ENCODE measurements at places on chromosomes 11 and 22.

DNA sequence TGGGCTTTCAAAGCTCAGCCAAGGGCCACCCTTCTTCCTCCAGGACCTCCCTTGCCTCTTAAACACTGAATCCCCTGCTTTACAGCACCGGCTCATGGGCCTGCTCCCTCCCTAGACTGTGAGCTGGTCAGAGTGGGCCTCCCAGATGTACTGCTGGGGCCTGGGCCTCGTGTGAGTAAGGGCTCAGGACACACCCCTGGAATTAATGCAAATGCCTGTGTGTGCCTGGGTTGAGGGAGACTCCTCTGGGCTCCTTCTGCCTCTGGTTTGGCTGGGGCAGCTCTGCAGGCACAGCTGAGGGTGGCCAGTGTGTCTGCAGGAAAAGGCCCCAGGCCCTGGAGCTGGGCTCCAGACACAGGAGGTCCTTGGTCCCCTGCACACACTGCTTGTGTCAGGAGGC lies 24.2 kb downstream of the ALX4 start:
- DNase-seq, result no peak

GRCh38 chr11:86888164-86889000 lies 66.8 kb downstream of the FZD4 start:
- no peak for DNase-seq

DNA sequence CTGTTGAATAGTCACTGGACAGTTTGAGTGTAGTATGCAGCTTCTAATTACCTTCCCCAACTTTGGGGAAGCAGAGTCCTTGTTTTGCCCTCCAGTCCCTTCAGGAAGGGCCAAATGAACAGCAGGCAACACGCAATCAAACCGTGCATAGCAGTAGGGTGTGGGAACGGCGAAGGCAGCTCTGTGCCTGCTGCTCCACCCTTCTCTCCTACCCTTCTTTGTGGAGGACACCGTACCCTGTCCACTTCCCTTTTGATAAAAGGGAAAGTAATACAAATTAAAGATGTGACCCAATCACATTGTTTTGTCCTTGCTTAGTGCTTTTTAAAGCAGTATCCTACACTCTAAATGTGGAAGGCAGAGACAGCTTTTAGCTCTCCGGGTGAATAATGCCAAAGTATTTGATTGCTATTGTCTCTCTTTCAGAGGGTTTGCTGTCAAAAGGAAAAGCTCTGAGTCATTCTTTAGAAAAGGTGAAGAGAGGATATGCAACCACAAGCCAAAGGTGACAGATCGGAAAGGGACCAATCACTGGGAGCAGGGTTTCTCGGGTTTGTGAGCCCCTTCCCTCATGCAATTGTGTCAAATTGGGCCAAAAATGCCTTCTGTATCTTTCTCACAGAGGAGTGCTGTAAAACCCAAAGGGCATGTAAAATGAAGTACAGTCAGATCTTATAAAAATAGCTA lies 407.3 kb upstream of the CCDC90B start:
- no peak for DNase-seq

DNA sequence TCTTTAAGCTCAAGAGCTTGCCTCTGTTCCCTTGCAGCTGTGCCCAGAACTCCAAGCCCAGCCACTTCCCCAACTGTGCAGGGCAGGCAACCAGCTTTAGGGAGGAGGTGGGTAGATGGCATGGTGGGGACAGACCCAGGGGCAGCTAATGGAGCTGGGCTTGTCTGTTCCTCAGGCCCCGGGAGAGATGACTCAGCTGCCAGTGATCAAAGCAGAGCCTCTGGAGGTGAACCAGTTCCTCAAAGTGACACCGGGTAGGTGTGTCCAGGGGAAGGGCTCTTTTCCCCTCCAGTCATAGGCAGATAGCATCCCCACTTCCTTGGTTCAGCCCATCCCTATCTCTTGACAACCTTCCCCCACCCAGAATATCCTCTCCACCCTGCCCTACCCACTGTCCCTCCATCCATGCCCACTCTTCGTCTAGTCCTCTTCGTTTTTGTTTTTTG lies 32.4 kb downstream of the CREB3L1 start:
- no peak for DNase-seq

DNA sequence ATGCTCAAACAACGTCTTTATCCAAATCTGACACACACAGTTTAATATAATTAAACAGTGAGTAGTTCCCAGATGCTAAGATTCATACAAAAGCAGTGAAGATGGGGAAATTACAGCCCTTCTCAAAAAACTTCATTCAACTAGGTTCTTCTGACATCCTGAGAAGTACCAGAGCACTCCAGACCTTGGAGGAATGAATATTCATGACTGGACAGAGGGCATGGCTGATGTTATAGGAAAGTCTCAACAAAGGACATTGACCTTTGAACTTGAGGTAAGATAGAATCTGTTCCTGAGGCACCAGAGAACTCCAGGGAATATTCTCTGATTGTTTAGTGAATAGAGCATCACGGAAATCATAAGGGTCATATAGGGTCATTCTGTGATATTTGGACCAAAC lies 106.4 kb upstream of the SLC5A12 start:
- no peak for DNase-seq

- peak; percentile 55 for DNase-seq
Measured at GRCh38 chr22:21632237-21632895, at the start of gene CCDC116. Gene CCDC116, plus strand, starts transcription at chr22:21632760. Its CDS starts 422 bp downstream, at chr22:21633182.

DNA sequence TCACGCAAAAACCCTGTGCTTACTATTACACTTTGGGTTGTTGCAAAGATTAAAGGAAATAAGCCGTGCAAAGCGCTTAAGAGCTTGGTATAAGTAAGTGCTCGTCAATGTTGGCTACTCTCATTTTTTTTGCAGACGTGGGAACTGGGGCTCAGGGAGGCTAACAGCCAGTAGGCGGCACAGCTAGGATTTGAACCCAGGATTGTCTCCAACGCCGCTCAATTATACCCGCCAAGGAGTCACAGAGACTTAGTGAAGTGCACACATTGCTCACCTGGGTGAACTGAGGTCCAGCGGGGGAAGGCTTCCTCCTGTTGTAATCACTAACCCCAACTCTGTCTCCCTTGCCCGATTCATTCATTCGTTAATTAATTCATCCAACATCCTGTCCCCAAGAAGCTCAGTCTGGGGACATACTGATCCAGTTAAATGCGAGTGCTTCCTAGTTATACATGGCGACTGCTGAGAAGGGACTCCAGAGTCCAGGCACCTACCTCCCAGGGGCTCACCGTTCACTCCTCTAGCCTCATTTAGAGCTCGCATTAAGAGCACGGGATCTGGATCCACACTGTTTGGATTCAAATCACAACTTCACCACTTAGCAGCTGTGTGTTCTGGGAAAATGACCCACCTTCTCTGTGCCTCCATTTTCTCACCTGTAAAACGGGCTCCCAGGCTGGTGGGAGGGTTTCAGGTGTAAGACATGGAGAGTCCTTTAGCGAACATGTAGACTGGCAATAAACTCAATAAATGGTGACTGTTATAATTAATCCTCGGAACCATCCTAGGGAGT lies 838 bp upstream of the MTFP1 start:
- DNase-seq, result no peak

- no peak for DNase-seq
Measured at GRCh38 chr11:19910931-19911330, 198.3 kb downstream of the NAV2 start.

- no peak for DNase-seq
Measured at GRCh38 chr22:18070556-18071306, 7.1 kb upstream of the PEX26 start.

GRCh38 chr22:19721330-19722177 lies 1.8 kb upstream of the GP1BB start:
- no peak for DNase-seq

GRCh38 chr11:19466314-19466713 lies 225.6 kb upstream of the E2F8 start:
- DNase-seq, result no peak

GRCh38 chr11:126628790-126629621 lies 273.5 kb downstream of the ST3GAL4 start:
- no peak for DNase-seq

DNA sequence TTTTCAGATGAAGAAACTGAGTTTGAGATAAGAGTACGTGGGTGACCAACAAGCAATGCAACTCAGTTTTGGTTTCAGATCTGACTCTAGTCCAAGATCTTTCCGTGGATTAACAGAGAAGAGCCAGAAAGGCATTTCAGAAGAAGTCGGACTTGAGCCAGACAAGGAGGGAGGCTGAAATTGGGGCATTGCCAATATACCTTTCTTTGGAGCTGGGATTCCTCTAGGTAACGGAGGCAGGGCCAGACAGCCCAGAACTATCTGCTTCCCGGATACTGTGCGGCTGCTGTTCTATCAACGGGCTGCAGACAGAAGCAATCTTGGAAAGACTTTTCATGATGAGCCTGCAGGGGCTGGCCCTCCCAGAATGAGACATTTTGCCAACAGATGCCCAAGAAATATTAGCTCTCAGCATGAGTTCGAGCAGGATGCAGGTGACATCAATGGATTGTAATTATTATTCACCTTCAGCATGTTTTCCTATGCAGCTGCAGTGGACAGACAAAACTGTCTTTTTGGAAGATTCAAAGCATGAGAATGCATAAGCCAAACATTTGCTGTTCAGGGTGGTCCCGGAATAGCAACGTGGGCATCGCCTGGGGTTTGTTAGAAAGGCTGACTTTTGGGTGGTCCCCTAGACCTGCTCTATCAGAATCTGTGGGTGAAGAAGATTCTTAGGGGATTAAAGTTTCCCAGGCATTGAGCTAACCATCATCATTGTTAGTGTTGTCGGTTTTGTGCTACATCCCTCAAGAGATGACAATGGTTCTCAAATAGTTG lies 95.7 kb downstream of the SCN3B start:
- DNase-seq, result no peak

DNA sequence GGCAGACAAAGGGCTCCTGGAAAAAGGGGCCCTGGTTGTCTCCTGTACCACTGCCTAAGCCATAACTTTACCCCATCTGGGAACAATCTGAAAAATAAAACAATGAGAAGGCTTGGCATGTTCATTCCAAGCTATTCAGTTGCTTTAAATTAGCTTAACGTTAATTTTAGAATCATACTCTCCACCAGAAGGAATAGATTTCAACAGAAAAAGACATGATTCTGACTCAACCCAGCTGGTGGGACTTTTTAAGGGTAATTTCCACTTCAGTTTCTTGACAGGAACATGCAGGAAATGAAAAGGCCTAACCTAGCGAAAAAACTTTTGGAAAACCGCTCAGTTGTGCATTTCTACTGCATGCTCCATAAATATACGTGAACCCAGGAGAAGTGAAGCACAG lies 7.9 kb downstream of the SF3A1 start:
- no peak for DNase-seq

GRCh38 chr11:104333977-104334376 lies 170.0 kb upstream of the PDGFD start:
- no peak for DNase-seq

DNA sequence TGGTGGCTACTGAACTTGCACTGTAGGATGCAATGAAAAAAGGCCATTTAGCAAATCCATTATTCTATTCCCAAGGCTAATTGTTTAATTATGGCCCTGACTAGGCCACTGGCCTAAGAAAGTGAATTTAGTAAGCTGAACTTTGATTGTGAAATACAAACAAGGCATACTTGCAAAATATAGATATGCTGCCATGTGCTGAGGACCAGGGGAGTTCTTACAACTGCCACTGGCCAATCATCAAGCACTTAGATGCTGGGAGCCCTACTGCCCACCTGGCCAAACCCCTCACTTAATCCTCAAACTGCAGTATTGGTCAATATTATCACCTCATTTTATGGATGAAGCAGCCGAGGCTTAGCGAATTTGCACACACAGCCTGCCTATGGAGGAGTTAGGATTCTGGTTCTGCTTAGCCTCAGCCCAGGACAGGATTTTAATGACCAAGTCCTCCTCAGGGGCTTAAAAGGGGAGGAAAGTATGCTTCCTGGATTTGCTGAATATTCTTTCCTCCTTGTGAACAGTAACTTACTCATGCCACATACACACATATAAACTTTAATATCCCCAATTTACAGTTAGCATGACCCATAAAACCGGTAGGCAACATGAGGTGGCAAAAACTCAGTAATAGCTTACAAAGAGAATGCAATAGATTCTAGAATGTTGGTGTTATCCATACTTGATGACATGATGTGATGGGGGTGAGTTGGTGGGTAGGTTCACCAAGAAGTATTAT lies 39.3 kb downstream of the CD44 start:
- no peak for DNase-seq
